Stimulated activated CD8-positive, alpha-beta memory T cell treated with anti-CD3 and anti-CD28 coated beads, Interleukin-7, amount 100 ng/mL, for 1 hour (primary cell): ENCODE measurements at places on chromosomes 1 and 21.

- DNase-seq = no peak
Observed at GRCh38 chr1:23561813-23562100, 2.5 kb upstream of the ID3 start.

DNA sequence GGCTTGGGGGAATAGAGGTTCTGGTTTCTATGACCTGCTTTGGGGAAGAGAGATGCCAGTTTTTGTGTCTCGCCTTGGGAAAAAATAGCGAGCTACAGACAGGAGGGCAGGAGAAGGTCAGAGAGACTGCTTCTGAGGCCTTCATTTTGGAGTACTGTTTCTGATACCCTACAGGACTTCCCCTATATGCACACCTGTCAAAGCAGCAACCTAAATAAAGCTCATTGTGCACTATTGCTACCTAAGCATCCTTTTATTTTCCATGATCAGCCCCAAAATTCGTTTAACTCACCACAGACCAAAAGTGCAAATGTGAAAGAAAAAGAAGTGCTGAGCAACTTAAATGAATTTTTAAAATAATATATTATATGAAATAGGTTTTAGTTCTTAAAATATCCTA is 145.6 kb upstream of the CHRM3 start:
- DNase-seq = no peak

DNA sequence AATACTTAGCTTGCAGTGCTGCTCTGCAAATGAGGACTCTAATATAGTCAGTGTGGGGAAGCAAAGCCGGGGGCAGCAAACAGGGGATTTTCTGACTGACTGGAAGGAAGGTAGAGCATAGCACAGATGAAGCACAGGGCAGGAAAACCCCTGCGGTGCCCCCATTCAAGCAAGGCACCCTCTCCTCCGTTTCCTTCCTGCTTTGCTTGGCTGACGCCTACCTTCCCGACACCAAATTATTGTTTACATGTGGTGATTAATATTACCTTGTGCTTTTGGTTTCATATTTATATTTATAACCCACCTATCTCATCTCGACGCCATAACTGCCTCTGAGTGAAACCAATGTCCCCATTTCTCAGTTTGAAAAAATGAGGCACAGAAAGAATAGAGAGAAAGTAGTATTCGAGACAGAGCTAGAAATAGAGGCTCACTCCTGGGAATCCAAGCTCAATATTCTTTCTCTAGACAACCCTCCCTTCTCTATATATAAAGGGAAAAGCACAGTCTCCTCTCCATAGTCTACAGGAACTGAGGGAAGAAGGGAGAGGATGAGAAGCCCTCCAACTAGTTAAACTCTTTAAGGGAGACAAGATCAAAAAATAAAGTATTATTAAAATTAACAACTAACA is 41.3 kb downstream of the PIK3C2B start:
- peak; percentile 30 for DNase-seq

GRCh38 chr1:91787919-91788318 is 98.0 kb downstream of the TGFBR3 start:
- no peak for DNase-seq

- no peak for DNase-seq
Observed at GRCh38 chr1:206573319-206573718, 38.9 kb downstream of the EIF2D start.

- no peak for DNase-seq
Observed at GRCh38 chr1:93770640-93771039, 89.0 kb upstream of the BCAR3 start.

GRCh38 chr21:45559216-45560105 is 17.2 kb upstream of the SLC19A1 start:
- DNase-seq = no peak
